Suprapubic skin (tissue), 4 donors: ENCODE measurements at places on chromosomes 3 and 15. TPM values are rescaled to one million over a fixed set of nuclear protein-coding genes. Genes with fewer than 3 reads are reported as not detected.

CLCN2 gene
- total RNA-seq: 7.9 TPM

MUC20 gene
- total RNA-seq: 0.81 TPM

RLBP1 gene
- not detected for total RNA-seq

RASGRP1 gene
- 25.9 TPM for total RNA-seq

HRG gene
- 0.30 TPM for total RNA-seq

EXD1 gene
- total RNA-seq: not detected

ATRIP gene
- 11.4 TPM for total RNA-seq

TMIE gene
- total RNA-seq: 0.59 TPM

CAPN7 gene
- 112 TPM for total RNA-seq
